ENCODE measurements at places on chromosomes 16 and 17. TPM values are rescaled to one million over a fixed set of nuclear protein-coding genes. Genes with fewer than 3 reads are reported as not detected.

DNA sequence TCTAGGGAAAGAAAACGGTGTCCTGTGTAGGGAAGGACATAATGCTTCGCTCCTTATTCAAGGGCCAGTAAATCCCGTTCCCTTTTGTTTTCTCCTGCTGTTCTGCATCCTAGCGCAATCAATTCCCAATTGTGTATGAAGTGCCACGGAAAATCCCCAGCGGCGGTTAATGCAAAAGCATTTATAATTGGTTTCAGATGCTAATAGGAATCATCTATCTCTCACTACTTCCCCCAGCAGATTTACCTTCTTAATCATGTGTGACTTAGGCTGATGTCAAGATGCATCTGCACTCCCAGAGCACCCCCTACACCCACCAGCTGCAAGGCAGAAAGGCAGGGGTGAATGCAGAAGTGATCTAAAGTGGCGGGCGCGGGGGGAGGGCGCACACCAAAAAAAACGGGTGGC, 32.7 kb upstream of the SSTR2 start:
- no peak for DNase-seq

- no peak for DNase-seq
Measured at GRCh38 chr16:9316008-9316407, 224.6 kb downstream of the HAPSTR1 start.

DNA sequence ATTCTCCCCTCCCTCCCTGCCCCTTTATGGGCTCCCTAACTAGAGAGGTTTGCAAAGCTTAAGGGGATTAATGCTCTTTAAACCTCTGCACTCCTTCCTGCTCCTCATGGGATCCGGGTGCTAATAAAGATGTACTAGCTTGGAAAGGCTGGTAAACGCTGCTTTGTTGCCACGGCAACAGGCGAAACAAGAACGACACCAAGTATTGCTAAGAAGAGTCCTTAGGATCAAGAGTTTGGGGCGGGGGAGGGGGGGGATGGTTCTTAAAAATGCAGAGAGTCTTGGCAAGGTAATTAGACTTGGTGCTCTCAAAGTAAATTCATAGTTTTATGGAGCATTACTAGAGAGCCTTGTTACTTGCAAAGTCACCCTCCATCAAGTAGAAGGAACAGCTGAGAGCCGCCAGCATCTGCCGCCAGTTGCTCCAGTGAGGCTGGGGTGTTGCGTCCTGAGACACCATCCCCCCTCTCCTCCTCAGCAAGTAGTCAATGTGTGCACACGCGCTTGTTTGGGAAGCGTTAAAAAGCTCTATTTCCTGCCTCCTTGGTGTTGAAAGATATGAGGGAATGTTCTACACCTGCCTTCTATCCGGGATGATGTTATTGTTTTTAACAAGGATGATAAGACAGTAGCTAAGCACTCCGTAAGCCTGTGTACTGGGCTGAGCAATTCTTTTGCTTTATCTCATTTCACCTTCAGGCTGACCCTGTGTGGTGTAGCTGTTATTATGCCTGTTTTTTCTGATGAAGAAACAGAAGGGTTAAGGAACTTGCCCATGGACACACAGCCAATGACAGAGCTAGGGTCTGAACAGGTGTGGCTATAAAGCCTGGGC, 190.9 kb downstream of the CCDC182 start:
- DNase-seq, result no peak

DNA sequence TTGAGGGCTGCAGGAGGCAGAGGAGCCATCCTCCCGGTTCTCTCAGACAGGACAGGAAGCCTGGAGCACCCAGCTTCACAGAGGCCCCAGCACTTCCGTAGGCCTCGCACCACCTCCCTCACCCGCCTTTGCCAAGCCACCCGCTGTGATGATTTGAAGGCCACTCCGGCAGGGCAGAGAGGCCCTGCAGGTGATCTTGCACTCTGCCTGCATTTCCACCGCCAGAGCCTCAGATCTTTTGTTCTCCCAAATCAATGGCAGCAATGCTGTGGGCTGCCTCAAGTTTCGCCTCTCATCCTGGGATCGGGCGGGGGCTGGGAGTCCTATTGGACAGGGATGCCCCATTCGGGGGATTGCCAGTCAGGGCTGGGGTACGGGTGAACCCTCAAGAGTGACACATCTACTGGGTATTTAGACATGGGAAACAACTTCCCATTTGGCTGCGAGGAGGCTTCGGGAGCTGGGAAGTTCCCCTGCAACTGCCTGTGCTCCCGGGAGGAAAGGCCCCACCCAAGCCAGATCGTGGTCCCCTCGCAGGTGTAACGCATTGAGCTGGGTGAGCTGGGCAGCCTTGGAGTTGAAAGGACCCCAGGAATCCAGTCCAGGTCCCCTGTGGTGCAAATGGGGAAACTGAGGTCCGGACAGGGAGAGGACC, 34.8 kb upstream of the PEMT start:
- DNase-seq, result no peak

GRCh38 chr17:81923302-81924260, 4.0 kb downstream of the MAFG start:
- DNase-seq, result peak; percentile 36

DNA sequence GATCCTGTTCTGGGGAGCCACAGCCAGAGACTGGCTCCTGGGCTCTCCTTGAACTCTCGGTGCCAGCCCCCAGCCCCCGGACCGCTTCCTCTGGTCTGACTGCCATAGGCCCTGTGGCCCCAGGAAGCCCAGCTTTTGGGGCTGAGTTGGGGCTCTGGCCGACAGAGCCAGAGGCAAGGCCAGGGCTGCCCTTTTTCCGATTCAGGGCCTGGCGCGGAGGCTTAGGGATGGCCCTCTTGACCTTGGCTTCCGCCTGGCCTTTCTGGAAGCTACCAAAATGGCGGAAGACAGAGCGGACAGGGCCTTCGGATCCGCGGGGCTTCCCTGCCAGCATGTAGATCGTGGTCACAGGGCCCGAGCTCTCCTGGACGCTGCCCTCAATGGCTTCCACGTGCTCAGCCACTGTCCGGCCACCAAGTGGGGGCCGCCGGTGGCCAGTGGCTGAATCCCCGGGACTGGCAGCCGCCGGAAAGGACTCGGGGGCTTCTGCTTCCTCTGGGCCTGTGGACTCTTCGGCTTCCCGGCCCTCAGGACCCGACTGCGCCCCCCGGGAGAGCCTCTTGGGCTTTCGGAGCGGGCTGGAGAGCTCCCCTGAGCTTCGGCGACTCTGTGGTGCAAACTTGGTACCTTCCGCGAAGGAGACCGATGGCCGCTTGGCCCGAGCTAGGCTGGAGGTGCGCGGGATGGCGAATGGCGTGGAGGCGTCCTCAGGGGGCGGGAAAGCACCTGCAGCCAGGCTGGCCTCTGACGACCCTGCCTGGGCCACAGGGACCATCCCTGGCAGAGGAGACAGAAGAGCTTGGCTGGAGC, 6.4 kb upstream of the SLC43A2 start:
- no peak for DNase-seq

- no peak for DNase-seq
Measured at GRCh38 chr16:27340654-27341053, 26.9 kb downstream of the IL4R start.

DNA sequence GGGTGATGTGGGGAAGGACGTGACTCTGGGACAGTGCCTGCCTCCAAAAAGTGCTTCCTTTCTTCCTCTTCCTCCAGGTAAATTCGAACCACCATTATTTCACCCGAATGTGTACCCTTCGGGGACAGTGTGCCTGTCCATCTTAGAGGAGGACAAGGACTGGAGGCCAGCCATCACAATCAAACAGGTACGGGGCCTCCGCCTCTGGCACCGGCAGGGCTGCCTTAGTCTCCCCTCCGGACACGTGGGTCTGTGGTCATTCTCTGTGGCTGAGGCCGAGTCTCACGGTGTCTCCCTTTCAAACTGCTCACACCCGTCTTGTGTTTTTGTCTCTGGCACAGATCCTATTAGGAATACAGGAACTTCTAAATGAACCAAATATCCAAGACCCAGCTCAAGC, 10.7 kb downstream of the UBE2I start:
- DNase-seq, result no peak

- no peak for DNase-seq
Measured at GRCh38 chr17:60751884-60752283, 74.2 kb downstream of the BCAS3 start.

DNA sequence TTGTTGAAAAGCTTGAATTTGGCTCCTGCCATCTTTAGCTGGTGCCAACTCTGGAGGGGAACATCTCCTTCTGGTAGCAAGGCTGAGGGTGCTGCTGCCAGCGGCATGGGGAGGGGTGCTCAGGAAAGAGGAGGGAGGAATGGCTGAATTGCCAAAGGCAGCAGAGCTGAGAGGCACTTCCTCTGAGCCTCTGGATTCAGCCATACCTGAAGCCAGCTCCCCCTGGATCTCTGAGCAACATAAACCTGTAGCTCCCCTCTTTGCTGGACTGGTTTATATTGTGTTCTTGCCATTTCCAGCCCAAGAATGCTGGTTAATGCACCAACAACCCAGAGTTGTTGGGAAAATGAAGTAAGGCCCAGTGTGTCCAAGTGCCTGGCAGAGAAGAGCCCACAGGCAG, 7.4 kb downstream of the MEFV start:
- DNase-seq, result no peak

DNA sequence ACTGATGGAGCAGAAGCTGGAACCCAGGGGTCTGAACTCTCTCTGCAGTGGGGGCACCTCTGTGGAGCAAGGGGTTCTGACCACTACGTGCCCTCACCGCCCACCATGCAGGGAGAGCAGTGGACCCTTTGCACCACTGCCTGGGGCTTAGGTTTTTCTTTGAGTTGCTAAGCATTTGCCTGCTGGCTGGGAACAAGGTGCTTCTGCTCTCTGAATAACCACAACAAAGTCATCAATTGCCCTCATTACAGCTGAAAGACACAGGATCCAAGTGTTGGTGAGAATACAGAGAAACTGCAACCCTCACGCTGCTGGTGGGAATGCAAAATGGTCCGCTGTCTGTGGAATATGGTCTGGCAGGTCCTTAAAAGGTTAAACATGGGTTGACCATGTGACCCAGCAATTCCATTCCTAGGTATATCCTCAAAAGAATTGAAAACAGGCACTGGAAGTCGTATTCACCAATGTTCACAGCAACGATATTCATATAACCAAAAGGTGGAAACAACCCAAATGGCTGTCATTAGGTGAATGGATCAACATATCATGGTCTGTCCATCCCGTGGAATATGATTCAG, 22.8 kb downstream of the NLRC3 start:
- no peak for DNase-seq

DNA sequence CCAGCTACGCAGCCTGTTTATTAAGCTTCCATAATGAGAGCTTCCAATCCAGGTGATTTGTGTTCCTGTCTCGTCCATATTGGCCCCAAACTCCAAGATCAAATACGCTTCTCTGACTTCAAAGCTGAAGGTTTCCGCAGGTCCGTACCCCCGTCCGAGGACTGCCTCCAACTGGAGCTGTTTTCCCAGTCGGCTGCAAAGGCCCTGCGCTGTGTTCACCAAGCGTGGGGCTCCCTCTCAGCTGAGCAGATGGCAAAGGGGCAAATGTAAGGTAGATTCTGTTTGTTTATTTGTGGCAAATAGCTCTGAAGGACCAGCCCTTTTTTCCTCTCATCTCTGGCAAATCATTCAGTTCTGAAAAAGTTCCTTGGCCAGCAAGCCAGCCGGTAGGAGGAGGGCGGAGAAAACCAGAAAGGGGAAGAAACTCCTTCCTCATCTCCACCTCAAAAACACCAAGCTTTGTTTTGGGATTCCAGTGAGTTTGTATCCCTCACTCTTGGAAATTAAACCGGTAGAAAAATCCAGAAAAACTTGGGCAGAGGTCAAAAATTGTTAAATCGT, 35.2 kb downstream of the NXN start:
- no peak for DNase-seq

DNA sequence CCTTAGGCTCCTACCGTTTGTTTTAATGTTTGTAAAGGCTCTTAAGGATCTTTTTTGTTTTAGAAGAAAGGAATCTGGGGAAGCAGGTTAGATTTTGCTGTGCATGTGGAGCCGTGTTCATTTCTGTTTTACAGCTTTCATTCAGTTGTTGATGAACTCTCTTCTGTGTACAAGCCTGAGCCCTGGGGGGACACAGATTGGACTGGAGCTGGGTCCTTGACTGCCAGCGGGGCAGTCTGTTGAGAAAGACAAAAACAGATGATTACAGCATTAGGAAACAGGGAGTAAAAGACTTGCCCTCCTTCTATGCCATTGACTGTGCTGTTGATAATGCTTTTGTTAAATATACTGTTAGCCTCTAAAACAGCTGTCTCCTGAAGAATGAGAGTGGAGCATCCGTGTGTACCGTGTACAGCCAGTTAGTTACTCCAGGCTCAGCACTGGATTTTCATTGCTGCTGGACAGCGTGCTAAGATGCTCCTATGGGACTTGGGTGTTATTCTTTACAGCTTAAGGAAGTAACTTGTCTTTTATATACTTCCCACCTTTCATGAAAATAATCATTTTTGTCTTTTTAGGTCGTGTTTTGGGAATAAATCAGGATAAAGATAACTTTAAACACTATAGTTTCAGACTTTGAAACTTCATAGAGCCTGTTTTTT, 3.2 kb downstream of the MAP1LC3B start:
- DNase-seq, result no peak

DNA sequence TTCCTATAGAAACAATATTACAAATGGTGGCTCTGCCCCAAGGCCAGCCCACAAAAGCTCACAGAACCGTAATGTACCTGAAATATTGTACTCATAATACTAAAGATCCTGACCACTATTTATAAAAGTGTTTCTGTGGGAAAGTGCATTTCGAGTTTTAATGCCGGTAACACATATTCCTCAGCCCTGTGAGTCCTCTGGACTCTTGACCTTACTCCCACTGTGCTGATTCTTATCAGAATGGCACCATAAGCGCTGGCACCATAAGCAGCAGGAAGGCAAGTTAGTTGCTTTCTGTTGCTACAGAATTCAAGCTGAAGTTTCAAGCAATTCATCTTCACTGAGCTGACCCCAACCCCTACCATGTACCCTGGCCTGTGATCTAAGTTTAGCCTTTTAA, 36.4 kb upstream of the MED13 start:
- no peak for DNase-seq

- DNase-seq, result no peak
Measured at GRCh38 chr16:76784530-76784929, 406.5 kb upstream of the MON1B start.

DNA sequence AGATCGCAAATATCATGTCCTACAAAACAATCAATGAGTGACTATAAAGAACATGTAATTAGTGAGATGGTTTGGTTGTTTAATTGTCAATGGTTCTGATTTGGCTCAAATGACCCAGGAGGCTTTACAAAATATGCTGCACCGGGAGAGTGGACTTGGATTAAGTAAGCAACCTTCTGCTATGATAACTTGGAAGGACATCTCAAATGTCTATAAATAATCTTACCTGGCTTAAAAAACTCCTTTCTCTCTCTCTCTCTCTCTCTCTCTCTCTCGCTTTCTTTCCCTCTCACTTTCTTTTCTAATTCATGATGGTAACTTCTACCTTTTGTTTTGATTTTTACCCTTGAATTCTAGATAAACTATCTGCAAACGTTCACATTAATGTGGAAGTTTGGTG, 14.2 kb downstream of the KCNJ2 start:
- no peak for DNase-seq

- no peak for DNase-seq
Measured at GRCh38 chr16:35690413-35690812, 2231.0 kb downstream of the TP53TG3F start.

GRCh38 chr17:77320044-77320440, 179.3 kb downstream of the SEC14L1 start:
- DNase-seq, result no peak

- DNase-seq, result no peak
Measured at GRCh38 chr17:17079761-17080160, 37.5 kb downstream of the MPRIP start.

The TMEM98 gene
- 138 TPM for total RNA-seq

The VTN gene
- not detected for total RNA-seq

The TXNDC17 gene
- total RNA-seq, result 74.2 TPM

The GLP2R gene
- not detected for total RNA-seq

The HOXB5 gene
- total RNA-seq, result 0.13 TPM

The PRAC1 gene
- total RNA-seq, result not detected

The CFAP97D1 gene
- under 0.01 TPM for total RNA-seq

The KRTAP4-3 gene
- not detected for total RNA-seq

The SPNS3 gene
- 0.51 TPM for total RNA-seq
